GM19239 (cell line): ENCODE measurements at places on chromosomes 5 and 9.

- DNase-seq = no peak
These were observed 12.4 kb upstream of the UBAC1 start for GRCh38 chr9:135973277-135974219.

DNA sequence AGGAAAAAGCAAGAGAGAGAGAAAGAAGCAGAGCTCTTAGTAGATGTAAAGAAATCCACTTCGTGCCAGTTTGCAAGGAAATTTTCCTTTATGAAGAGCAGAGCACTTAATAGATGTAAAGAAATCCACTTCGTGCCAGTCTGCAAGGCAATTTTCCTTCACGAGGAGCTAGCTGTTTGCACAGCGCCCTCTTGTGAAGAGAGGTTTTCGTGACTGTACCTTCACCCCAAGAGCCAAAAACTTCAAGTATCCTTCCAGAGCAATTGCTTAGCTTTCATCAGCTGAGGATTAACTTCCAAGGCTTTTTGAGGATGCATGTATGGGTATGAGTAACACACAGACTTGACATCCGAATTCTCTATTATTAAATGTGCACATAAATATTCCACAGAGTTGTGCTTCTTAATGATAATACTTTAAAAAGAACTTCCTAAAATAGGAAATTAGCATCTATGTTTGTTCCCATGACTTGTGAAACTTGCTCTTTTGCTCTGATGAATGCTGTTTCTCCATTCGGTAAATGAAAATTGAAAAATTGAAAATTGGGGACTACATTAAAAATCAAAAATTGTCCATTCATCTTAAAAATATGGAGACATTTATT is 525.6 kb downstream of the PDE4D start:
- no peak for DNase-seq

- DNase-seq = no peak
These were observed 191.2 kb downstream of the DAB2IP start for GRCh38 chr9:121842612-121842978.

DNA sequence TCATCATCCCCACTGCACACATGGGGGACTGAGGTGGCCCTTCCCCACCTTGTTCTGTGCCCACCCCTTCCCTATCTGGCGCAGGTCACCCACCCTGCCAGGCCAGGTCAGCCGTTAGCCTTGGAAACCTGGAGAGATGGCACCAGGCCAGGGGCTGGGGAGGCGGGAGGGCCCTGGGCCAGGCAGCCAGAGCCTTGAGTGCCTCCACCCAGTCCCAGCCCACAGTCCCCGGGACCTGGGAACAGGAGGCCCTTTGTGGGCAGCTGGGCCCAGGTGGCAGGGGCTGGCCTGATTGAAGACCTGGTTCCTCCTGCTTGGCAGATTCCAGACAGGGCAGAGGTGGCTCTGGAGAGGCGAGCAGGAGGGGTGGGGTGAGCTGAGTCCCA is 70.6 kb downstream of the LRSAM1 start:
- no peak for DNase-seq

- no peak for DNase-seq
These were observed 337.3 kb upstream of the RFX3 start for GRCh38 chr9:3863111-3863528.

DNA sequence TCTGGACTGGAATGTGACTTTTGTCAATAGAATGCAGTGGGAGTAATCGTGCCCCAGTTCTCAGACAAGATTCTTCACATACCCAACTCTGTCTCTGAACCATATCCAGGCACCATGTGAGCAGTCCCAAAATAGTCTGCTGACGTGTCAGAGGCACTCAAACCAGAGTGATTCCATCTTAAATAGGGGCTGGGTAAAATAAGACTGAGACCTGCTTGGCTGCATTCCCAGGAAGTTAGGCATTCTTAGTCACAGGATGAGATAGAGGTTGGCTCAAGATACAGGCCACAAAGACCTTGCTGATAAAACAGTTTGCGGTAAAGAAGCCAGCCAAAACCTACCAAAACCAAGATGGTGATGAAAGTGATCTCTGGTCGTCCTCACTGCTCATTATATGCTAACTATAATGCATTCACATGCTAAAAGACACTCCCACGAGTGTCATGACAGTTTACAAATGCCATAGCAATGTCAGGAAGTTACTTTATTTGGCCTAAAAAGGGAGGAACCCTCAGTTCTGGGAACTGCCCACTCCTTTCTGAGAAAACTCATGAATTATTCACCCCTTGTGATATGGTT is 16.9 kb upstream of the PLCXD3 start:
- DNase-seq = no peak

DNA sequence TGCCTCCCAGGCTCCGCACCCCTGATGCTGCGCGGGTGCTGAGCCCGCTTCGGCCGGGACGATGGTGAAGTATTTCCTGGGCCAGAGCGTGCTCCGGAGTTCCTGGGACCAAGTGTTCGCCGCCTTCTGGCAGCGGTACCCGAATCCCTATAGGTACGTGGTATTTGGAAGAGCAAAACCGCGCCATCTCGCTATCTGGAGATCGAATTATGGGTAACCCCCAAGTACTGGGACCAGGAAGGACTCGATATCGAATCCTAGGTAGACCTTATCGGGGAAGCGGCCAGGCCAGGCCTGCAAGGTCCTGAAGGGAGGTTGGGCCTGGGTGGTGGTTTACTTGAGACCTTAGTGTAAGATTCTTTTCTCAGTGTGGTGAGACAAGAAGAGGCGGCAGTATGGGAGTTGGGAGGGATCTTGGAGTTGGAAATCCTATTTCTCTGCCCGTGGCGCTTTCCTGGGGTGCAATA is 359 bp downstream of the PRELID1 start:
- DNase-seq = no peak

DNA sequence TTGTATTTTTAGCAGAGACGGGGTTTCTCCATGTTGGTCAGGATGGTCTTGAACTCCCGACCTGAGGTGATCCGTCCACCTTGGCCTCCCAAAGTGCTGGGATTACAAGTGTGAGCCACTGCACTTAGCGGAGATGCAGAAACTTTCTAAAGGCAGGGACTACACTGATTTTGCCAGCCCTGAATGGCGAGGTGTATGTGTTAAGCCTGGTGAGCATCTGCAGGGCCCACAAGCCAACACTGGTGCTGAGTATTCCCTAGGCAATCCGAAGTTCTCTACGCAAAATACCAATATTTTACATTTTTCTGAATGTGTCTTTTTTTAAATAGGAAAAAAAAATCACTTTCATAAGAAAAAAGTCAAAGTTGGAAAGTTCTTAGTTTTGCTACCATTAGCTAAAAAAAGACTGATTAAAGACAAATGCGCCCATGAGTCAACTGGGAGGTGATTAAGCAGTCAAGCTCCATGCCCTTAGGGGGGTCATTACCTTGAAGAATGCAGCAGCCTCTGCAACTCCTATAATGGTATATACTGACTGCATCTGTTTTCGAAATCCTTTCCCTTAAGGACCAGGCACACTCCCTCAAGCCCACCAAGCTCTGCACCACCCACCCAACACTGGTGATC is 502.8 kb downstream of the BNC2 start:
- DNase-seq = no peak

DNA sequence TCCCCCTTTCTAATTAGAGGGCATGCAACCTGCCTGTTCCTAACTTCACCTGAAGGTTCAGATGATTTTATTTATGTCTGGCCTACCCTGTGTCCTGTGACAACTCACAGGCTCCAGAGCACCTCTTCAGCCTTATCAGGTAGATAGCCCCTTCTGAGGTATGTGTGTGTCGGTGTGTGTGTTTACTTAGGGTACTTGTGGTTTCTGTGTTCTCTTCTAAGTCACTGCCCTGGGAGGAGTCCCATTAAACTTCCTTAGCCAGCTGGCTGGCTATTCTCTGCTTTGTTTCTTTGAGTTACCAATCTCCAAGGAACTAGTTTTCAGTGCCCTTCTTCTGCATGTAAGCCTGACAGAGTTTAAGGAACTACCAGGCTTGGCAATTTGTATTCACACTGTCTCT is 74.9 kb downstream of the UNC13B start:
- no peak for DNase-seq

DNA sequence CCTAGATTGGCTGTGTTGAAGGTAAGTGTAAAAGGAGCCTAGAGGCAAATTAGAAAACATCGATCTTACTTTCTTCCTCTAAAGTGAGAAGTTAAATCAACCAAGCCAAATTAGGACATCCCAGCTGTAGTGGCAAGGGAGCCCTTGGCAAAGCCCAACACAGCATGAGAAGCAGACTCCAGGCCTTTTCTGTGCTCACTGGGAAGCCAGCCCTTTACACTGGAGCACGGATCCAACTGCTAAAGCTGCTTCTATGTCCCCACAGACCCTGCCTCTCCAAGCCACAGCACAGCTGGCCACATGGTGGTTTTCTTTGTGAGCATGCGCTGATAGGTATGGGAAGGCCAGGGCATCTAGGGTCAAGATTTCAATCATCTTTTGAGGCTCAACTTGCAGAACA is 94.1 kb downstream of the APBA1 start:
- DNase-seq = no peak

- DNase-seq = no peak
These were observed 123.9 kb downstream of the EHMT1 start for GRCh38 chr9:137742698-137743097.

DNA sequence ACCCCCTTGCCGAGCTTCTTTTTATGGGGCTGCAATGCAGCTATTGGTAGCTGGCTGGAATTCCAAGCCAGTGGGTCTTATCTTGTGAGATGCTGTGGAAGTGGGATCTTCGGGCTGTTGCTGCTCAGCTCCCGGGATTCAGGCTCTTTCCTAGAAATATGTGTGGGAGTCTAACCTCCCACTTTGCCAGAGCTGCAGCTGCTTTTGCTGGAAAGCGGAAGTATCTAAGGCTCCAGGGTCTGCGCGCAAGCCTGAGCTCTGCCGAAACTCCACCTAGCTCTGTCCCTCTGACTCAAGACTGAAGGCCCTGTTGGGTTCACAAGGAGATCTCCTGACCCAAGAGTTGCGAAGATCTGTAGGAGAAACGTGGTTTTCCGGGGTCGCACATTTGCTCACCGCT is 151.1 kb upstream of the ANKRD55 start:
- no peak for DNase-seq

DNA sequence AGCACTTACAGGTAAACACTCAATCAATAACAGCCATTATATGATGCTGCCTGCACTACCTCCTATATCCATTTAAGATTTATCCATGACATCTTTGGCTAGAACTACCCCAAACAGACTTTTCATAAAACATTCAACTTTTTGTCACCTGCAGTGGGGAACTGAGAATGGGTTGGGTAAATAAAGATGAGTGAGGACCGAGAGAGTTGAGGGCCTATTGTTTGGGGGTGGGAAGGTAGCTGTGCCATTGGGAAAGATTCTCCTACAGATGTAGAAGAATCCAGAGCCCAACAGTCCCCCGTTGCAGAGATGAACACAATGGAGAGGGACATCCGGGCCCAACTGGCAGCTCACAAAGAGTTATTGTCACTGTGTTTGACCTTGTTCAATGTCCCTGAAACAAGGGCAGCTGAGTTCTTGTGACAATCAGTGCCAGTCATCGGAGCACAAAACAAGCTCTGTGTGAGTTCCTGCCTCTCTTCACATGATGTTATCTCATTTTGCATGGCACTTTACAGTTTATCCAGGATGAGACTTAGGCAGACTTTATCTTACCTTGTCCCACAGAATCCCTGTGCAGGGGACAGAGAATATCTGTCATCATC is 11.5 kb upstream of the SLC31A2 start:
- DNase-seq = no peak

GRCh38 chr9:127763918-127764384 is 14.5 kb downstream of the SH2D3C start:
- no peak for DNase-seq

DNA sequence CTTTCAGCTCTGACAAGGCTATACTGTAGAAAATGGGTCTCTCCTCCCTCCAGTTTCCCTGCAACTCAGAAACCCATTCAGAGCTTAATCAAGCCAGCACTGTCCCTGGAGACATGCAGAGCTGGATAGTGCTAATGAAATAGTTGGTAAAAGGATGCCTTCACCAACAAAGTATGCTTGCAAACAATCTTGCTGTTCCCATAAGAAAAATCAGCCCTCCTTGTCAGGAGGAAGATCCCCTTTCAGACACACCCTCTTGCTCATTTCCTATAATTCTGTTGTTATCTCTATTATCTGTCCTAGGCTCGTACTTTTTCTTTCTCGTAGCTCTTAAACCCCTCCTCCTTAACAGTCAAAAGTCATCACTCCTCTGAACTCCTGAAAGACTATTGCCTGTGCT is 9.9 kb upstream of the OSMR start:
- DNase-seq = no peak

- DNase-seq = no peak
These were observed 181.4 kb upstream of the MAP3K1 start for GRCh38 chr5:56633950-56634349.

GRCh38 chr9:112168197-112168596 is 6.9 kb downstream of the SUSD1 start:
- peak; percentile 28 for DNase-seq

GRCh38 chr9:114742947-114743346 is 61.0 kb upstream of the TEX48 start:
- DNase-seq = no peak

- no peak for DNase-seq
These were observed 2156.9 kb upstream of the C9orf72 start for GRCh38 chr9:29730163-29730562.

DNA sequence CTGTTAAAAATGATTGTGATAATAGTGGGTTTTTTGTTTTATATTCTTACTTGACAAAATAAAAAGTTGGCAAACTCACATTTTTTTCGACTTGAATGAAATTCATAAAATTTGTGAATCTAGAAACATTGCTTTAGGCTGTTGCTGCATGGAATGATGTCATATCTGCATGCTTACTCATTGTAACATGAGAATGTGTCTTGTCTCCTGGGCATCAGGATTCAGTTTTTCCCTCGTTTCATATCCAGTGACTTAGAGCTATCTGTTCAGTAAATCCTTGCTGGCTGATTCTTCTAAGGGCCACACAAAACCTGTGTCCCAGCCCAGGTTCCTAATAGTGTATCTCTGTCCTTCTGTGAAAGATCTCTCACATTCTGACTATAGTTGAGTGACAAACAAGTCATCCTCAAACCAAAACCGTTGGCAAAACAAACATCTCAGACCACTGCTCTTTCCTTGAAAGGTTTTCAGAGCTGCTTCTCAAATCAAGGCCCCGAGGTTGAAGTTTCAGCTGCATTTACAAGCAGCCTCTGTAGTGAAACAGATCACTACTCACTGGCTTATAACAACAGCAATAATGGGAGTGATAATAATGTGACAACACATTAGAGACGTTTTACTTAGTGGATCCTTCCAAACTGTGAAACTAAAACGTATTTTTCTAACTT is 95.0 kb downstream of the NPR3 start:
- DNase-seq = no peak

DNA sequence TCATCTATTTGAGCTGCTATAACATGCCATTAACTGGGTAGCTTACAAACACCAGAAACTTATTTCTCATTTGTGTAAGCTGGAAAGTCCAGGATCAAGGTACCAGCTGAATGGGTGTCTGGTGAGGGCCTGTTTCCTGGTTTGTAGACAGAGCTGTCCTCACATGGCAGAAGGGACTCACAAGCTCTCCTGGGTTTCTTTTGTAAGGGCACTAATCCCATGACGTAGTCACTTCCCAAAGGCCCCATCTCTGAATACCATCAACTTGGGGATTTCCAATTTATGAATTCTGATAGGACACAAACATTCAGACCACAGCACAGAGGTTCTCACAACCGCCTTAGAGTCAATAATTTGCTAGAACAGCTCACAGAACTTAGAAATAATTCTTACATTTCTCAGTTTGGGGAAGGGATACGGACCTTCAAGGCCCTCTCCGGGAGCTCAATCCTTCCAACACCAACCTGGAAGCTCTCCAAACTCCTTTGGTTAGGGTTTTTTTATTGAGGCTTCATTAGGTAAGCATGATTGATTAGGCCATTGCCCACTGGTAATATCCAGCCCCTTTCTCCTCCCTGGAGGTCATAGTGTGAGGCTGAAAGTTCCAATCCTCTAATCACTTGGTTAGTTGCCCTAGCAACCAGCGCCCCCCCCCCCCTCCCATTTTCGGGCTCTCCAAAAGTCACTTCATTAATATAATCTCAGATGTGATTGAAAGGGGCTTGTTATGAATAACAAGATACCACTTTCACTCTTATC is 7.6 kb upstream of the DNAJA1 start:
- no peak for DNase-seq
